ENCODE measurements at places on chromosomes 2 and 18.

DNA sequence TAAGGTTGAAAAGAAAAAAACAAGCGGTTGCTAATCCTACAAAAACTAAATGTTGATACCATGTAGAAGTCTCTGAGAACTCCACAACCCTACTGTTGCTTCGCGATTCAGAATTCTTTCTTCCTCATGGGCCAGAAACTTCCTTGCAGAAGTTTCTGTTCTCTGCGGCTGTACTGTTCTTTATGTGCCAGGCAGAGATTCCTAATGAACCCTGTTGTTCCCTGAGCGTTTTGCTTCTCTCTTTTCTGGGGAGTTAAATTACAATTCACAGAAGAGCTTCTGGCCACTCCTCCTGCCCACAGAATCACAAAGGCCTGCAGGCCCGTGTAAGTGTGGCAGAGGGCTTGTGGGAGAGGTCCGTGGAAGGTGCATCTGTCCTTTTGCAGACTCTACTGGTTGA, 1.8 kb upstream of the THNSL2 start:
- no peak for DNase-seq

- DNase-seq = no peak
Observed at GRCh38 chr2:73268366-73268829, 15.9 kb downstream of the FBXO41 start.

- DNase-seq = no peak
Observed at GRCh38 chr2:127486247-127487058, 39.8 kb downstream of the IWS1 start.

DNA sequence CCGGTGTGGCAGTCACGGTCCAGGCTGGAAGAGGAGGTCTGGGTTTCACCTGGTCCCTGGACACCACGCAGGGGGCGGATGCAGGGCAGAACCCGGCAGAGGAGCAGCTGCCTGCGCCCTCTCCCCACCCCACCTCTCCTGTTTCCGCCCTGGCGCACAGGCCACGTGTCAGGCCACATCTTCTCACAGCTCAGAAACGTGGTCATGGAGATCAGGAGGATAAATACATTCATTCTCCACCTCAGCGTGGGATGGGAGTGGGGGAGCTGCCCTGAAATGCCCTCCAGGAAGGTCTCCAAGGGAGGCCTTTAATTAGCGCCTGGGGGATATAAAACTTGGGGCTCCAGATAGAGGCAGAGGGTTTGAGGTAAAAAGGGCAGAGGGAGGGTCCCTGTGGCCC, 142.0 kb downstream of the KCTD1 start:
- DNase-seq = no peak

GRCh38 chr2:174846218-174846617, 81.9 kb upstream of the CHRNA1 start:
- DNase-seq = no peak

GRCh38 chr2:150526006-150526405, 38.5 kb upstream of the RND3 start:
- no peak for DNase-seq

DNA sequence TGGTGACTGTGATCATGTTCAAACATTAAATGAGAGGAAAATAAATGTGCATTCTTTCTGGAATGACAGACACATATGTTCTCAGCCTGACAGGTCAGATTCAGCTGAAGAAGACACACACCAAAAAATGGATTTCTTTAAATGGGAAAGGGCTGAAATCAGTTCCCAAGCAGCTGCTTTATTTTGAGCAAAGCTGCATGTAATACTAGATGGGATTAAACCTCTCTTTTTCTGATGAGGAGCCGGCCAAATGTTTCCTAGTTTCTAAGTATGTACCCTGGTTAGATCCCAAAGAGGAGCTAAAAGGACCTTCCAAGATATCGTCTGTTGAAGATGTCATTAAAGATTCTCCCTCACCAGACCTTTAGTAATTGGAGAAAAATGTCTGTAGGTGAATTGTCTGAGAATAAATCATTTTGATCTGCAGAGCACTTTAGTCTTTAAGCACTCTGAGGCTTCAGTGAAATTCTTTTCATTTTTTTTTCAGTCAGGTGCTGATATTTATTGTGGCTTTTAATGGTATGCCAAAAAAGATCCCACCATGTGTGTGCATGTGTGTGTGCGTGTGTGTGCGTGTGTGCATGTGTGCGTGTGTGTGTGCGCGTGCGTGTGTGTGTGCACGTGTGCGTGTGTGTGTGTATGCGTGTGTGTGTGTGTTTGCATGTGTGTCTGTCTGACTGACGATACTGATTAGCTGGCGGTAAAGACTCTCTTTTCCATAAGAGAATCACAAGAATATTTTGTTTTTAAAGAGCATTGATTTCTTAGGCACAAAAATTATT, 175.8 kb downstream of the IRS1 start:
- no peak for DNase-seq

DNA sequence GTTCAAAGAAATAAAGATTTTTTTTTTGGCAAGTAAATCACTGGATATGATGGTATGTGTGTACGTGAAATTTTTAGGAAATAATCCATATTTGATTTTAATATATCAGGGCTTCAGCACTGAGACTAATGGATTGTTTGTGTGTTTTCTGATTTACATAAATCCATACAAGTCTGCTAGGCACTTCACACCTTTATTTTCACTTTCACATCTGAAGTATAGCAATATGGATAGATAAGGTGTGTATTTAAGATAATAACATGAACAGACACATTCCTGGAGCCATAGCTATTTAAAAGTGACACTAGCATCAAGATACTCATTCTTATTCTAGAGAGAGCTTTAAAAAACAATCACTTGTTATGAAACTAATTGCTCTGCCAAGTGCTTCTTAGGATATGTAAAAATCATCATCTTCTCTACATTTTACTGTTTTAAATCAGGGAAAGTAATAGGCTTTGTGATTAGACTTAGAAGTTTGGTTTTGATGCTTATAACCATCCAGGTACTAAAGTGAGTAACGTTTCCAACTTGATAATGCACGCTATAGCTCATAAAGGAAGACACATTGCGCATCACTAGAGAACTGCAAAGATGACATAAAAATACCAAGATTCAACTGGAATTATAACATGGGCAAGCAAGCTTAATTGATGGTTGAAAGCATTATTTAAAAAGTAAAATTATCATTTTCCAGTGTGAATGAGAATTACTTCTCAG, 208.9 kb downstream of the ZEB2 start:
- no peak for DNase-seq

DNA sequence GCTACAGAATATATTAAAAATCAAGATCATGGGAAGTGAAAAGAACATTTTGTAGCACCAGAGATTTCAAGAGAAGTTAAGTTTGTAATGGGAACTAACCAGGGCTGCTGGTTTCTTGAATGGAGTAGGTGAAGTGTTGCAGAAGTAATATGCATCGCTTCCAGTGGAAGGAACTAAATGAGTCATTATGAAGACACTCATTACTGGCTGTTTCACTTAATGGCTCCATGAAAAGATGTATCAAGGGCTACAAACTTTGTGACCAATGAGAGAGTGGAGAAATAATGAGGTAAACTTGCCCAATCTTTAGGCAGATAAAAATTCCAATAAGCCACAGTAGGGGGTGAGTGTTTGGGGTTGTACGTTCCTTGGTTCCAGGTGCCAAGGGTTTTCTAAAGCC, 380.4 kb upstream of the POU3F3 start:
- no peak for DNase-seq

GRCh38 chr2:113141451-113141850, 14.1 kb downstream of the IL1RN start:
- no peak for DNase-seq

- DNase-seq = no peak
Observed at GRCh38 chr2:72996117-72996502, 75.4 kb downstream of the SFXN5 start.

DNA sequence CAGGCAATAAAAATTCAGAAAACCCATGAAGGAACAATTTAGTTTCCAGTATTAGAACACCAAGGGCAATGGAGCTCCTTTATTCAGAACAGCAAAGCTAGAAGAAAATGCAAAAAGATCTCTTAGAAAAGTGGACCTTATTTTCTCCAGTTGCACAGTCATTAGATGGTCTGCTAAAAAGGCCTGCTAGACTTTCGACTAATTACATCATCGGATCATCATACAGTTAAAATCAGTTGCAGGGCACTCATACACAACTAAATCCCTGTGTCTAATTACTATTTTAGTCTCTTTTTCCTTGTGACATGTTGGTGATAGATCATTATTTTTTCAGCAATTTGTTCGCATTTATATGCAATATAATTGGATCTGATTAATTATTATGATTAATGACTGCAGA, 425.3 kb downstream of the NR4A2 start:
- no peak for DNase-seq

DNA sequence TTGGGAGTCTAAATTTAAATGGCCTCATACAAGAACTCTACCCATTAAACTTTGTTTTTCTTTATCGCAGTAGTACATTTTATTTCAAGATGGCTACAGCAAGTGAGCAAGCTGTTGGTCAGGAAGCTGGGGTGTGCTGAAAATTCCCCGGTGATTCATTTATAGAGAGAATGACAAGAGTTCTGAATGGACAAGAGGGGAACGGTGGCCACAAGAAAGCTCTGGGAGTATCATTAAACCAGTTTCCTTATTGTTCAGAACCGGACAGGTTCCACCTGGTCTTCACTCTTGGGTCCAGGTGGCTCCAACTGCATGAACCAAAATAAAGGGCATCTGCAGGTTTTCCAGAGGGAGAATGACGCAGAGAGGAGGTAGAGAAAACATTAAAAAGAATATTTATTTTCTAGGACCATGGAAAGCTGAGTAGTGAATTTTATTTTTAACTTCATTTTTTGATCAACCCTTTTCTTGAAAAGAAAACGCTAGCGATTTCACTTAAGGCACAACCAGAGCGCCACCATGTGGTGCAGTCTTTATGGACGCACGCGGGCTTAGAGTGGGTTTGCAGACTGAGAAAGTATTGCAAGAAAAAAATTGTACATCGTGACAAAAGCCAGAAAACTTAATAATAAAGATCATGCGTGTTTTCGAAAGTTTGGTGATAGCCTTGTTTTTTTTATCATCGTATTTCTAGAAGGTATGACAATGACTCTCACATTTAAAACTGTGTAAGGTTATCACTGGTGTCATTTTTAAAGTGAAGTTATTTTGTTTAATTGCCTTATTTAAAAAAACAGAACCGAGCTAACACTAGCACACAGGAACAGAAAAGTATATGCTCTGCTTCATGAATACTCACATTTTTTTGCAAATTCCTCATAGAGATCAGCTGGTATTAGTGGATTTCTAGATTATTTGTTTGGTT, 97.9 kb upstream of the NOL4 start:
- no peak for DNase-seq

GRCh38 chr18:78984941-78985784, 5.5 kb downstream of the SALL3 start:
- no peak for DNase-seq

DNA sequence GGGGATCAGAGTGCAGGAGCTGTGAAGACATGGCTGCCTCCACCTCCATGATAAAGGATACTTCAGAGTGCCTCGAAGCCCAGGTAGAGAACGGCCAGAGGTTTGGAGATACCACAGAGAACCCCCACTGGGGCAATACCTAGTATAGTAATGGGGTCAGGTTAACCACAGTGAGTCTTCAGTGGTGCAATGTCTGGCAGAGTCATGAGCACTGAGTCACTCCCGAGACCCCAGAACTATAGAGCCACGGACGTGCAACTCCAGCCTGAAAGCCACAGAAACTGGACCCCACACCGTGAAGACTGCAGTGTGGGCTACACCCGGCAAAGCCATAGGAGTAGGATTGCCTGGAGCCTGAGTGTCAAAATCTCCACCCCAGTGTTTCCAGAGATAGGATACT, 746.6 kb downstream of the CBLN2 start:
- DNase-seq = no peak

DNA sequence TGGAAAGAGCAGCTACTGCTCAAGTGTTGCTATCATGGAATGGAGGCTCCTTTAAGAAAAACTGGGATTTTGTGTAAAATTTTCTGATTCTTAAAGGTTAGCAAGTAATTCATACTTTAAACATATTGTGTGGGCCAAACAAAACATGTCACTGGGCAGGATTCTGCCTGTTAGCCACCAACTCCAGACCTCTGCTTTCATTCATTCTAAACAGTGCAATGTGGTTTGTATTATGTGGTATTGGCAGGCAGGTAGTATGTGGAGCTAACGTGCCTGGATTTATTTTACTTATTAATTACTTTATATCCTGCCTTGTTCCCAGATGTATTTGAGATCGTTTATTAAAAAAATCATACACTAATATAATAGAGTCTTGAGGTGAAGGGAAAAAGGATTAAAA, 1521.3 kb upstream of the ACVR2A start:
- DNase-seq = no peak

DNA sequence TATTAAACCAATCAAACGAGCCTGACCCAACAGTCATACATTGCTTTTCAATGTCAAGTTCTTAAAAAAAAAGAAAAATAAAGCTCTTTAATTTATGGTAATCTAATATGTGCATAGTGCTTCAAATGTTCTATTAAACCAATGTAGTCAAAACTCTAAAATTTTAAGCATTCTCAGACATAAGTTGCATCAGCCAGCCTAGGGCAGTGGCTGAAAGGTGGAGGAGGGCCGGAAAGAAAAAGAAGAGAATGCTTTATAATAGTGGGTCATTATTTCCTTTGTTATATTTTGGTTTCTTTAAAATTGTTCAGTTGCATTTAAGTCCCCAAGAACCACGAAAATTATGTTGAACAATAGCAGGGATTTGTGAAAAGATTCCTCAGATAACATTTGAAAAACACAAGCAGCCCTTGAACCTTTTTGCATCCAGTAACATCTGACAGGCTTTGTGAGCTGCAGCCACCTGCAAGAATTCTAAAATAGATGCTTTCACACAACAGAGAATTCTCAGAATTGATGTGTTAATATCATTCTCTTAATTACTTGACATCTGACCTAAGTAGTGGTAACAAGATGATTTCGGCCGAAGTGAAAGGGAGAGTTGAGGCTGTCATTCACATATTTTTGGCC, 252.1 kb downstream of the CDCA7 start:
- no peak for DNase-seq

DNA sequence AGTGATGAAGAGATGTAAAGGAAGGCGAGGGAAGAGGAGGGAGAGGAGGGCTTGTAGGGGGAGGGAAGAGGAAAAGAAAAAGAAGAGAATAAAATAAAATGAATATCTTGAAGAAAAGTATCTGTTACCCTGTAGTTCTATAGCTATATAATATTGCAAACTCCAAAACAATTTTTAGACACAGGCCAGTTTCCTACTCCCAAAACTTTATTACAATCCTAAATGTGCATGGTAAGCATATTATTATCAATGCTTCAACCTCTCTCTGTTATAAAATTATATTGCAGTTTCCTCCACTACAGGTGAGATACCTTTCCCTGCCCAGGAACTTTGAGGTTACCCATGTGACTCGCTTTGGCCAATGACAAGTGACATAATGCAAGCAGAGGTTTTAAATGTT, 1351.6 kb upstream of the NRXN1 start:
- DNase-seq = no peak

GRCh38 chr2:74011246-74011645, 26.5 kb downstream of the TET3 start:
- DNase-seq = no peak

- no peak for DNase-seq
Observed at GRCh38 chr2:135047300-135047699, at the start of gene MAP3K19. MAP3K19 (minus strand) TSS chr2:135047447; CDS start chr2:135024647, 22,800 bp downstream.
